ENCODE measurements at places on chromosomes 2 and 18. TPM values are rescaled to one million over a fixed set of nuclear protein-coding genes. Genes with fewer than 3 reads are reported as not detected.

LAMA1 gene
- 1.5 TPM for total RNA-seq

HOXD4 gene
- 4.9 TPM for total RNA-seq

- H3K4me3 ChIP-seq, result no peak overlapping the region
- DNase-seq, result no peak
- H3K27me3 ChIP-seq, result no peaks in the 10 kb centered on the region
- no peaks in the 10 kb centered on the region for H3K36me3 ChIP-seq
- H3K27ac ChIP-seq, result no peak overlapping the region
- H3K4me1 ChIP-seq, result no peaks in the 10 kb centered on the region
Measured at GRCh38 chr2:145256551-145256950, 736.6 kb upstream of the ZEB2 start.

- no peaks in the 10 kb centered on the region for H3K27me3 ChIP-seq
- H3K27ac ChIP-seq, result no peak overlapping the region
- no peak overlapping the region for H3K4me3 ChIP-seq
- no peaks in the 10 kb centered on the region for H3K36me3 ChIP-seq
Measured at GRCh38 chr2:98455494-98455976, 10.9 kb downstream of the INPP4A start.

POLR1A gene
- total RNA-seq, result 17.2 TPM

GRCh38 chr18:37306432-37306831, 259.2 kb downstream of the CELF4 start:
- no peaks in the 10 kb centered on the region for H3K27me3 ChIP-seq
- no peak overlapping the region for H3K27ac ChIP-seq
- no peak overlapping the region for H3K4me3 ChIP-seq
- H3K4me1 ChIP-seq, result no peaks in the 10 kb centered on the region
- no peak for DNase-seq

GRCh38 chr18:33802955-33803354, 224.9 kb downstream of the ASXL3 start:
- DNase-seq, result no peak
- no peaks in the 10 kb centered on the region for H3K36me3 ChIP-seq
- H3K4me1 ChIP-seq, result peaks cover 21% of the 10 kb centered on the region

UGT1A9 gene
- not detected for total RNA-seq
